ENCODE measurements at places on chromosomes 2 and 18.

DNA sequence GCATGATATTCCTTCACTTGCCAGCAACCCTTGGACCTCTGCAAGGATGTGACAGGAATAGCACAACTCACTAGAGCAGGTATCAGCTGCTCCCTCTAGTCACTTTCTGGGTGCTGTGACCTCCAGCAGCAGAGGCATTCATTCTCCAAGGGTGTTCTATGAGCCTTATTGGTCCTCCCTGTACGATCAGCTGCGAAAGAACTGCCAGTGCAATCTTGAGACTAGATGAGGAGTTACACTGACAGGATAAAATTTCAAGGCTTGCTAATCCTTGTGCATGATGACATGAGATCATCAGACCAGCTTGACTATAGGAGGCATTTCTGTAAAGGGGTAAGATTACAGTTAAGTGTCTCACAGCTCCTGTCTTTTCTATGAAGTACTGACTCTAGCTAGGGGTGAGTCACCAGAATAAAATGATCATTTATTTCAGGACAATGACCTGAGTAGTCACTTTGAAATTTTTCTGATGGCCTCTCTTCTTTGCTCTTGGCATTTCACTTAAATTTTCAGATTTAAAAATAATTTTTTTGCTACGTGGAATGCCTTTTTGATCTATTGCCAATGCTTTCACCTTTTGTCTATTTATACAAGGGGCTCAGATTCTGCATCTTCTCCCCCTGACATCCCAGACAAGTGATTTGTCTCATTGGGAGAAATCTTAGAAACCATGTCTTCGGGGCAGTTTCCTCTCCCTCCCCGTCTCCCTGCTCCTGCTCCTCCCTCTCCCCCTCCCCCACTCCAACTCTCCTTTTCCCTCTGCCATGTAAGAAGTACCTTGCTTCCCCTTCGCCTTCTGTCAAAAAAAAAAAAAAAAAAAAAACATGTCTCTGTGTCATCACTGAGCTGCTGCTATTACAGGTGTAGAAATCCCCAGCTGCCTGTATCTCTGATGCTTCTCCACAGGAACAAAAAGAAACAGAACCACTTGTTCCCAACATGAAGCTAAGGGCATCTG, 49.2 kb upstream of the FRZB start:
- DNase-seq: no peak

DNA sequence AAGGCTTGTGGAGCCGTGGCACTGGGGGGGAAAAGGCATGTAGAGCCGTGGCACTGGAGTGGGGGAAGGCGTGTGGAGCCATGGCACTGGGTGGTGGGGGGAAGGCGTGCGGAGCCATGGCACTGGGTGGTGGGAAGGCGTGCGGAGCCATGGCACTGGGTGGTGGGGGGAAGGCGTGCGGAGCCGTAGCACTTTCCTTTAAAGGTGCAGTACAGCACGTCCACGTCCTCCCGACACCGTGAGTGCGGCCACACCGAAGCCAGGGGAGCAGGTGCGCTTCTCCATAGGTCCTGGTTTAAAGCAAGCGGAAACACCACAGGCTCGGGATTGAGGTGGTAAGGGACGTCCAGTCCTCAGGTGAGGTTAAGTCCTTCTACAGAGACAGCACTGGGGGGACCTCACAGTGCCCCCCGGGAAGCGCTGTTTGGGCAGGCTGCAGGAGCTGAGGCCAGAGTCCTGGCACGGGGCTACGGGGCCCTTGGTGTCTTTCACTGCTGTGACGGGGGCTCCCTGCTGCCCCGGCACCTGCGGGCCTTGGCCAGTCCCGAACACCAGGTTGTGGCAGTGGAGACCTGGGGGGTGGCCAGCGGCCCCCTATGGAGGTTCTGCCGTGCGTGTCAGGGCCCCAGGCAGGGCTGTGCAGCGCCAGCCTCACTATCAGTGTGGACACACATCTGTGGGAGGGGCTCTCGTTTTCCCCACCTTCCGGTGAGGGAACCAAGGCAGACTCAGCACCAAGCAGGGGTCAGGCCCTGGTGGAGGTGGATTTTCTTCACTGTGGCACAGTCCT, 93.0 kb upstream of the CTDP1 start:
- no peak for DNase-seq

DNA sequence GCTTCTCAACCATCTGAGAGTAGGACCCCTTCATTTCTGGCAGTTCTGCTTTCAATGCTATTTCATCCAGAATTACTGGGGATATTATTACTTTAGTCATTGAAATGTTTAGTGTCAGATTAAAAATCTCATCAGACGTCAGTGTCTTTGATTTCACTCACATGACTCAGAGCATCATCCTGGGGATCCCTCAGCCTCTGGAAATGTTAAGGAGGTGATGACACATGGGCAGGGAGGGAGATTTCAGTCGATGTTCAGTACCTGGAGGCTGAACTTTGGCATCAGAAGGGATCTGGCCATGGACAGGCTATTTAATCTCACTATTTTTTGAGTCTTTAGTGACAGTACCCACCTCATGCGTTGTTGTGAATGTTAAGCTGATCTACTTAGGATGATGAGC, 39.1 kb downstream of the OSBPL6 start:
- no peak for DNase-seq

DNA sequence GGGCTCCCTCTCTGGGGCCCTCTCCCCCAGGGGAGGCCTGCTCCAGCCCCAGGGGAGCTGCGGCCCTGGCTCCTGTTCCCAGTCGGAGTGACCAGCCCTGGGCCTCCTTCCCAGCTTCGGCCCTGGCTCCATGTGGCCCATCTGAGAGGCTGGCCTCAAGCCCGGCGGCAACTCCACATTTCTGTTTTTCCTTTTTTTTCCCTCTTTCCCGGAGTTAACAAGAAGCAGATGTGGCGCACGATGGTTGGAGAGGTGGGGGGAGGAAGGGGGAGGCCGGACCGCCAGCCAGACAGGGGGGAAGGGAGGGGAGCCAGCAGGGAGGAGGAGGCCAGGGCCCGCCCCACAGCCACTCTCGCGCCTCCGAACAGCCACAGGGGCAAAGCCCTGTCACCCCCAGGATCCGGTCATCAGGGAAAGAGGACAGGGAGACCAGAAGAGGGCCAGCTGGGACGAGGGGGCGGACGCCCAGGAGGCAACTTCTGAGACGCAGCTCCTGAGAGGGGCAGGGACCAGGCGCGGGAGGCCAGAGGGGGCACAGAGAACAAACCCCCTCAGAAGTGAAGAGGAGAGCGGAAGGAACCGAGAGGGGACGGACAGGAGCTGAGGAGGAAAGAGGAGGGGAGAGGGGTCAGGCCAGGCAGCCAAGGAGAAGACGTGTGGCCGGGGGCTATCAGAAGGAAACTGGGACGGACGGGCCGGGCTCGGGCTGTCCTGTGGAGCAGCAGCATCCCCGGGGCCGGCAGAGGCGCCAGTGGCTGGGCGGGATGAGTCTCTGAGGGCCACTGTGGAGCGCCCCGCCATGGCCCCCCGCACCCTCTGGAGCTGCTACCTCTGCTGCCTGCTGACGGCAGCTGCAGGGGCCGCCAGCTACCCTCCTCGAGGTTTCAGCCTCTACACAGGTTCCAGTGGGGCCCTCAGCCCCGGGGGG, at the start of gene EMILIN1:
Gene EMILIN1 (plus strand): TSS at position 349 of the 928 bp plus-strand sequence. CDS start 451 bp downstream, at position 800.
- no peak for DNase-seq

GRCh38 chr2:86357392-86357963, 20.1 kb upstream of the REEP1 start:
- DNase-seq: no peak

- DNase-seq: no peak
Observed at GRCh38 chr2:172905937-172906811, 169.5 kb upstream of the MAP3K20 start.

DNA sequence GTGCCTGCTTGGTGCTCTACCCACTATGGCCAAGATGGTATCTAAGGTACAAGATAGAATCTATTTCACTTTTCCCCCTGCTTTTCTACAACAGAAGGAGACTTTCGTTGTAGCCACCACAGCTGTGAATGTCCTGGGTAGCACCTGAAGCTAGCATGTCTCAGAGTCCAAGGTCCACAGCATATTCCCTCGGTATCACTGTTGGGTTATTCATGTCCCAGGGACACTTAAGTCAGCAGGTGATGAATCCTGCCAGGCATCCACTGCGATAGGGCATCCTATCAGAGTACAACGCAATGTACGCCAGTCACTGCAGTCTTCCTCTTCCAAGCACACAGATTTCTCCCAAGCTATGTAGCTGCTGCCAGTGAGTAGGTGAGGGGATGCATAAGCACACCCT, 129.1 kb upstream of the LINC00305 start:
- no peak for DNase-seq

- DNase-seq: no peak
Observed at GRCh38 chr2:197140045-197140444, 170.5 kb downstream of the ANKRD44 start.

DNA sequence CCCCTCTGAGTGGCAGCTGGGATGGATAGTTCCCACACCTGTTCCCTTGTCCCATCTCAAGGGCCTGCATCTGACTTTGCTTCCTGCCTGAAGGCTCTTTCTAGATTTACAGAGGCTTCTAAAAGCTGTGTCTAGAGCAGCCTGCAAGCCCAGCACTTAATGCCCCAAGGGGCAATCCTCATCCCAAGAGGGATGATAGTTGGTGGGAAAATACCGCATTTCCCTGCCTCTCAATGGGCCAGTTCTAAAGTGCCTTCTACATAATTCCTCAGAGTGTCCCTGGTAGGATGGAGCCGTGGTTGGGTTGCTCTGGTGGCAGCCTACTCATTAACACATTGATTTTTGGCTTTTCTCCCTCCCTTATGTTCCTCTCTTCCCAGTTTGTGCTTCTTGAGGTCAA, 29.5 kb downstream of the LAMA3 start:
- DNase-seq: peak; percentile 19

- DNase-seq: no peak
Observed at GRCh38 chr2:138654146-138654545, 126.0 kb downstream of the NXPH2 start.

All from trophoblast cell (in vitro differentiated cells and primary cell).